Globus pallidus (tissue), 1 donor: ENCODE measurements at places on chromosomes 12 and 14.

GRCh38 chr12:105822131-105823105, 316.3 kb downstream of the NUAK1 start:
- peak; percentile 18 for DNase-seq

DNA sequence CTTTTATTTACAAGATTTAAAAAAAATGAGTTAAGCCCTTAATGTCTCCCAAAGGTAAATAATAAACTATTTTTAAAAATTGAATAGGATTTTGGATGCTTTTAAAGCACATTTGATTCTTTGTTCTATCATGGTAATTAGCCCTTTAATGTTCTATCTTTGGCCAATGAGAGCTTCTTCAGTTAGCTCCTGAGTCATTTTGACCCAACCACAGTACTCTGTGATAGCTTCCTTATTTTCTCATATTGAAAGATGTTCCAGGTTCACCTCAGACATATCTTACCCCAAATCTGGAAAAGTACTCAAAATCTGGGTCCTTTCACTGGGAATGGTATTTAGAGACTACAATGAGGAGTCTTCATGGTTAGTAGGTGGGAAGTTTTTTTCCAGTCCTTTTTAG, 98.0 kb downstream of the MYRFL start:
- DNase-seq, result no peak

DNA sequence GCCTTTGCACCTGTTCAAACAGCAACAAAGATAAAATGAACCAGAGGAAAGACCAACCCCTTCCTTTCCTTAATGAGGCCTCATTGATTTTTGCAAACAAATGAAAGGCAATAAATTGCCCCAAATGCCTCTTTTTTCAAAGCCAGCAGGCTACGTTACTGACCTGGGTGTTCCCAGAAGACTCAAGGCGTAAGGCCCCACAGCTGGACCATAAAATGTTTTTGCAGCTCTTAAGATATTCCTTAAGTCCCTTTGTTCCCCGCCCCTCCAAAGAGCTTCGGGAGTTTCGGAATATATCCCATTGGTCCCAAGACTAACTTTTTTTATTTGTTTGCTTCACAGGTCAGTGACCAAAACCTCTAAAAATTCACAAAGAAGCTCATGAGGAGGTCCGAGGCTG, 462.9 kb upstream of the PRICKLE1 start:
- no peak for DNase-seq

- DNase-seq, result no peak
Observed at GRCh38 chr14:38404100-38404541, 148.2 kb upstream of the CLEC14A start.

- no peak for DNase-seq
Observed at GRCh38 chr12:55937981-55938380, 7.0 kb downstream of the DGKA start.

DNA sequence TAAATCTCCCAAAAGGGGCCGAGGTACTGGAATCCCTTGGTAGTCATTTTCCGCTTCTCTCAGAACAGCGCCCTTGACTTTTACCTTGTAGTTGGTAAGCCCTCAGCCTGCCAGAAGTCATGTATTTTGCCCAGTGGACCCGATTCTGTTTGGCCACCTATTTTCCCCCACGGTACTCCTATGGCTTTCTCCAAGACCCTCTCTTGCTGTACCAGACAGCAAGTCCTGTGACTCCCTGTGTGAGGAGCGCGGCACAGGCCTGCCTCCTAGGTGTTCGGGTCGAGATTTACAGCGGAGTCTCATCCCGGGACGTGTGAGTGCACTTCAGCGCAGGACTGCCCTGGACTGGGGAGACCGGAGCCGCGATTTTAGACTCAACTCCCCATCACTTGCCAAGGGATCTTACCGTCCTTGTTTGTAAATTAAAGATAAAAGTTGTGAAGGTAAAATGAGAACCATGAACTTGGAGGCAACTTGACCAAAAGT, 1.1 kb upstream of the MBD6 start:
- peak; percentile 72 for DNase-seq

DNA sequence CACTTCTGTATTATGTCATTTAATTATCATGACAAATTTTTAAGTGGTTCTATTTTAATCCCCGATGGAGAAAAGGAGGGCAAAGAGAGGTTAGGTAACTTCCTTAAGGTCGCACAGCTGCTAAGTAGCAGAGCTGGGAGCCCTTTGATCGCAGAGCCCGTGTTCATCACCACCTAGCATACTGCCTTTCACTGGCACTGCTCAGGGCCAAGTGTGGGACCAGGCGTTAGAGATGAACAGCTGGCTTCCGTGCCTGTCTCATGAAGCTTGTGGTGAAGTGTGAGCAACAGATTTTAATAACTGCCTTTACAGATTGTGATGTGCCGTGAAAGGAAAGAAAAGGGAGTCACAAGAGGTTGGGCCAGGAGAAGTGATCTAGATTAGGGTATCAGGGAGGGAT, 273.6 kb downstream of the AKAP6 start:
- DNase-seq, result no peak

- no peak for DNase-seq
Observed at GRCh38 chr12:3313066-3313465, 177.9 kb upstream of the PRMT8 start.

- DNase-seq, result no peak
Observed at GRCh38 chr14:49992901-49993339, 100.0 kb downstream of the ARF6 start.

DNA sequence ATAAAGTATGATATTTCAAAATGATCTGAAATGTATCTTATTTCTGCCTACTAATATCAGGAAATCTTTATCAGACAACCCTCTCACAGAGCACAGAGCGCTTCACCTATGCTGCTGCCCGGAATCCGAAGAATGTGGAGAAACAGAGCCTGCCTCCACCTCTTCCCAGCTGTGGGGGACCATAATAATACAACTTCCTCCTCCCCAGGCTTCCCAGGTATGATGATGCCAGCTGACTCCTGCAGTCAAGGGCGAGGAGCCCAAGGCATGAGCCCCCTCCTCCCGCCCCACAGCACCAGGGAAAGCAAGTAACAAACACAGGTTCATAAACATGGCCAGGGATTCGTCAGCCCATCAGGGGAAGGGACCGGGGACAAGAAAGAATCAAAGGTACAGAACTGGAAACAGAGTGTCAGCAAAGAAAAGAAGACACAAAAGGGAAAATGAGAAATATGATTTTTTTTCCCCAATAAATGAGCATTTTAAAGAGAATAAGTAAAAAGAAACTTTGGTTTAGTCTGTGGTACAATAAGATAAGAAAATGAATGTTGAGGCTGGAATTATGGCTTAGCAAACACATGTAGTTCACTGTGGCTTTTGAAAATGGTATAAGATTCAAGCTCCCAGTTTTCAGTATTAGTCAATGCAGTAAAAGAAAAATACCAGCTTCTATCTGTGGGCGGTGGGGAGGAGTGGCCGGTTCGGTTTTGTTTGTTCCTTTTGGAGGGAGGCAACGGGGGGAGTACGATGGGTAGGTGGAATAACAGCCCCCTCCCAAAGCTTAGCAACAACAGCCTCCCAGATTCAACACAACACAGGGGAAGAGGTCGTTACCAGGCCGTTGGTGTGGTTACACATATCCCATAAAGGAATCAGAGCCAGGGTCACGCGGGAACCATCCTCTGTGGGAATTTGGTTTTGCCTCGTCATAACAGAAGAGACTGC, 68.3 kb downstream of the SETD3 start:
- no peak for DNase-seq

GRCh38 chr12:64256166-64256800, 34.2 kb upstream of the KICS2 start:
- DNase-seq, result peak; percentile 81

DNA sequence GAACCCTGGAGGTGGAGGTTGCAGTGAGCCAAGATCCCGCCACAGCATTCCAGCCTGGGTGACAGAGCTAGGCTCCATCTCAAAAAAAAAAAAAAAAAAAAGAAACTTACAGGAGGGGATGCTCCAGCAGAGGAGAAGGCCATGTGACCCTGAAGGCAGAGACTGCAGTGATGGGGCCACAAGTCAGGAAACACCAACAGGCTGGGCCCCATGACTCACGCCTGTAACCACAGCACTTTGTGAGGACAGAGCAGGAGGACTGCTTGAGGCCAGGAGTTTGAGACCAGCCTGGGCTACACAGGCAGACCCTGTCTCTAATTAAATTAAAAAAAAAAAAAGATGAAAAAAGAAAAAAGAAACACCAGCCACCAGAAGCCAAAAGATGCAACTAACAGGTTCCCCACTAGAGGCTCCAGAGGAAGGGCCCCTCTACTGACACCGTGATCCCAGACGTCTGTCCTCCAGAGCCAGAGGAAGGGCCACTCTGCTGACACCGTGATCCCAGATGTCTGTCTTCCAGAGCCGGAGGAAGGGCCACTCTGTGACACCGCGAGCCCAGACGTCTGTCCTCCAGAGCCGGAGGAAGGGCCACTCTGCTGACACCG, 9.1 kb upstream of the GLT1D1 start:
- no peak for DNase-seq

GRCh38 chr14:64734990-64735389, 30.8 kb downstream of the PLEKHG3 start:
- no peak for DNase-seq

DNA sequence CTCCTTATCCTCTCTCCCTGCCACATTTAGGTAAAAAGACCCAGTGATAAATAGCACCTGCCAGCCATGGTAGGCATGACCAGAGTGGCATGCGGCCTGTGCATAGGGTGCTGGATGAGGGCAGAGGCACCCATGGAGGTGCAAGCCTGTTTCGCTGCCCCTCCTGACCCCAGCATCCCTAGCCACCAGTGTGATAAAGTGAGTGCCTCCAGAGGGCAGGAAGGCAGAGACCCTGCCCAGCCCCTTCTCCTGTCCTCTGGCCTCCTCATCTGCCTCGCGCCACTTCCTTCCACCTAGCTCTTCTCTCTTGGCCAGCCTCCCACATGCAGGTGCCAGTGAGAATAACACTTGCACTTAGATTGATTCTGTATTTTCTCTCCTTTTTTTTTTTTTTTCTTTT, 108.3 kb upstream of the FUT8 start:
- DNase-seq, result no peak
